RPMI7951 (cell line): ENCODE measurements at places on chromosomes 6 and 20. TPM values are rescaled to one million over a fixed set of nuclear protein-coding genes. Genes with fewer than 3 reads are reported as not detected.

SUMO4 gene
- 0.78 and 0.84 TPM in 2 replicates for total RNA-seq

EEF1A2 gene
- total RNA-seq, result 14.1 and 17.6 TPM in 2 replicates

PSMB9 gene
- 174 and 201 TPM in 2 replicates for total RNA-seq

NKAIN2 gene
- total RNA-seq, result not detected in 2 replicates

SLC22A1 gene
- total RNA-seq, result 0.36 and 1.3 TPM in 2 replicates

POU5F1 gene
- total RNA-seq, result 0.36 TPM in 1 of 2 replicates, not detected in the other

APOM gene
- 2.5 and 3.4 TPM in 2 replicates for total RNA-seq

RPS6KA2 gene
- 4.3 and 7.3 TPM in 2 replicates for total RNA-seq

MAP1LC3A gene
- 32.2 and 55.0 TPM in 2 replicates for total RNA-seq

CST7 gene
- 77.4 and 80.0 TPM in 2 replicates for total RNA-seq

RANBP9 gene
- total RNA-seq, result 28.6 and 33.0 TPM in 2 replicates

SNRPB2 gene
- 133 and 174 TPM in 2 replicates for total RNA-seq
